ENCODE measurements at places on chromosomes 6 and 20.
A peak's percentile ranks its signal among the peaks of the same experiment; 100 is the strongest.

DNA sequence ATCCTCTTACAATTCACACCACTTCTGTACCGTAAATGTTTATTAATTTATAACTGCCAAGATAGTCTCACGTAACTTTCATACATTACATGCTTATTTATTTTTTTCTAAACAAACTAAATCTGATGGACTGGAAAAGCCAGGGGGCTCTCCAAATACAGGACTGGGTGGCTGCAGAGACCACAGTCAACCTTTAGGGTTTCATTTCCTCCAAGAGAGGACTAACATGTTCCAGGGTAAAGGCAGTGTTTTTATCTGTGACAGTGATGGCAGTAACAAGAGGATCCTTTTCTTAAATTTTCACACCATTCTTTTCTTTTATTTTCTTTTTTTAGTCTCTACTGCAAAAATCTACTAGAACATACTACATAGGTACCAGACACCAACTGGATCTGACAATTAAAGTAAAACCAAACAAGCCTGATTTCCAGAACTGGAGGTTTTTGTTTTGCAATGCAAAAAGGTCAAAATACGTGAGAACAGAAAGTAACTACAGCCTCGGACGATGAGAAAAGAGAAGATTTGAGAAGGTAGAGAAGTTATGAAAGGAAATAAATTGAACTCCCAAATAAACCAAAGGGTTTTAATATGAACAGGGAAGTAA lies 1.2 kb downstream of the LMBRD1 start:
- no peak for DNase-seq

DNA sequence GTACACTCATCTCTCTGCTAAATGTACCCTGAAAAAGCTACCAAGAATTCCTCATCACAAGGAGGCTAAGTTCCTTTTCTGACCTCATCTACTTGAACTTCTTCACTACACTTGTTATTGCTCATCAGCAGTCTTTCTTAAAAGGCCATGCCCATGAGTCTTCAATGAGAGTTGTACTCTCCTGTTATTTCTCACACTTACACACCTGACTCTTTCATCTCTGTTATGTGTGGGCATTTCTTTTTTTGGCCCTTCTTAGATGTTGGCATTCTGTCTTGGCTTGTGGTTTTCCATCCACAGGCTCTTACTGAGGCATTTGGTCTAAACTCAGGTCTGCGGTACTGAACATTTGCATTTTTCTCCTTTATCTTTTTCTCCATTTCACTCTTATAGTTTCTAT lies 10.7 kb upstream of the SLC17A1 start:
- no peak for DNase-seq

DNA sequence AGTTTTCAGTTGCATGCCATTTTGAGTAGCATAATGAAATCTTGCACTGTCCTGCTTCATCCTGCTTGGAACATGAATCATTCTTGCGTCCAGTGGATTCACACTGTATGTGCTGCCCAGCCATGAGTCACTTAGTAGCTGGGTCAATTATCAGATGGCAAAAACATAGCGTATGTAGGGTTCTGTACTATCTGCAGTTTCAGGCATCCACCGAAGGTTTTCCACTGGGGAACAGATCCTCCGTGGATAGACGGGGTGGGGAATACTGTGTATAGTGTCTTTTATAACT lies 61.4 kb downstream of the IL22RA2 start:
- DNase-seq, result no peak

GRCh38 chr6:148451690-148452089 lies 109.1 kb downstream of the SASH1 start:
- peak; percentile 32 for DNase-seq

- DNase-seq, result no peak
Measured at GRCh38 chr6:438634-439170, 47.1 kb downstream of the IRF4 start.

DNA sequence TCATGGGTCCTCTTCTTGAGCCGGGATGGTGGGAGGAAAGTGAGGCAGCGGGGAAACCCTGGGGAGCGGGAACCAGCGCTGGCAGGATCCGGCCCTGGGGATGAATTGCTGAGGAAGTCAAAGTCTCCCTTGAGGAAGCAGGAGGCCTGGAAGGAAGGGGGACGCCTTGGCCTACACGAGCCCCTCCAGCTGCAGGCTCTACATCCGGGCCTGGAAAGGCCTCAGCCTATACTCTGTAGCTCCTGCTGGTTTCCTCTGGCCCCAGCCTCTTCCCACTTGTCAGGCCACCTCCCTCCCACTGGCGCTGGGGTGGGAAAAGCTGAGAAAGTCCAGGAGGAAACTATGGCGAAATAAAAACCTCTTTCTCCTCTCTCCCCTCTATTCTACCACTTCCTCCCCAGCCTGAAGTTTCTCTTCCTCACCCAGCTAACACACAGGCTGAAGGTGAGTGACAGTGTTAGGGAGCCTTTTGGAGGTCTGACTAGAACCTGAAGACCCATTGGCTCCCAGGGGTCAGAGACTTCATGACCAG lies 14.9 kb downstream of the TREML2 start:
- DNase-seq, result no peak

- no peak for DNase-seq
Measured at GRCh38 chr20:2473516-2473915, 2.9 kb upstream of the SNRPB start.

DNA sequence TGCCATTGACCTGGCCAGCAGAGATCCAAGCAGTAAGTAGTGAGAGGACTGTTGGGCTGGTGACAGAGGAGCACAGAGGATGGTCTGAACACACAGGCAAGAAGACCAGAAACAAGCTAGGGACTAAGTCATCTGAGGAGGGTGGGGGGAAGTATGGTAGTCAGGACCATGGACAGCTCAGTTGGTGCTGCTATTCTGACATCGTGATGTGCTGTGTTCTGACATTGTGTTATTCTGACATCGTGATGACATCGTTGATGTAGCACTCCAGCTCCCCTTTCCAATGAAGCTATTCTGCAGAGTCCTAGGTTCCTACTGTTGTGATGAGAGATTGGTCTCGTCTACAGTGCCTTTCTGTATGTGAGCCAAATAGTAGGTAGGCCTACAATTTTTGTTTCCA lies 28.7 kb downstream of the CFAP206 start:
- peak; percentile 31 for DNase-seq

DNA sequence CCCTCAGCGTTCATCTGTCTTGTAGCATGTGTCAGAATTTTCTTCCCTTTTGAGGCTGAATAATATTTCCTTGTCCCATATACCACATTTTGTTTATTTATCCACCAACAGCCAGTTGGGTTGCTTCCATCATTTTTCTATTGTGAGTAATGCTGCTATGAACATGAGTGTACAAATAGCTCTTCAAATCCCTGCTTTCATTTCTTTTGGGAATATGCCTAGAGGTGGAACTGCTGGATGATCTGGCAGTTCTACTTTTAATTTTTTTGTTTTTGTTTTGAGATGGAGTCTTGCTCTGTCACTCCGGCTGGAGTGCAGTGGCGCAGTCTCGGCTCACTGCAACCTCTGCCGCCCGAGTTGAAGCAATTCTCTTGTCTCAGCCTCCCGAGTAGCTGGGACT lies 64.7 kb downstream of the SASH1 start:
- DNase-seq, result no peak

GRCh38 chr6:14397518-14397901 lies 279.9 kb downstream of the CD83 start:
- DNase-seq, result no peak

- DNase-seq, result no peak
Measured at GRCh38 chr20:56827763-56828162, 198.7 kb downstream of the TFAP2C start.

DNA sequence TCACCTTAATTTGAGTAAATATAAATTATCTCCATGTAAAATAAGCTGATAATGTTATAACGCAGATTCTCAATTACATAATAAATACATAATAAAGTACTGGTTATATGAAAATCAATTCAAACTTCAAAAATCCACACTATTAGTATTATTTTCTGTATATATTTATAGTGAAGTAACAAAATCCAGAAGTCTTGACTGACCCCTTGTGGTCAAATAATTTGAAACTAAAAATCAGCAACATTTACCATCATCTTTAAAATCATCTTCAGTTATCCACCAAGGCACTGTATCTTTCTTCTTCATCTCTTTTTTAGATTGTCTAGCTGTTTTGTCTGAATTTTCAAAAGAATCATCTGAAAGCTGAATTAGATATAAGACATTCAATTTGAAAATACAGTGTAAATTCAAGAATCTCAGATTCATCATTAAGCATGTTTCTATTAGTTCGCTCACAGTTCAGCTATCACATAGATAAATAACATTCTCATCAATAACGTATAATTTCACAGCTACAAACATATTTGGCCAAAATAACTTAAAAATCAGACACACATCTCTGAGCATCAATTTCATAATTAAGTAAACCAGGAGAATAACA lies 6.5 kb downstream of the CEP162 start:
- no peak for DNase-seq

DNA sequence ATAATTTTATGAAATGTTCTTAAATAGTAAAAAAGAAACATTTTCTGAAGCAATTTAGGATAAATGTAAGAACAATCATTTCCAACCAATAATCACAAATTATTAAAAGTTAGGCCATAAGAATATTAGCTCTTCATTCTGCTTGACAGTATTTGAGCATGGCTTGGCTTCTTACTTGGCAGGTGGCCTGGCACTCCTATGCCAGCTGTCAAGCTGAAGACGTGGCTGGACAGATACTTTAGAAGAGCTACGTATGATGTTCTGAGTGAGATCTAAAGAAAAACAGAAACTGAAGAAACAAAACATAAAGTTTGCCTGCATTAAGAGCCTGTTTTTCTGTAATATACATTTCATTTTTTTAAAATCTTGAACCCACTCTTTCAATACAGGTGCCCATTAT lies 438.9 kb downstream of the GRIK2 start:
- no peak for DNase-seq

DNA sequence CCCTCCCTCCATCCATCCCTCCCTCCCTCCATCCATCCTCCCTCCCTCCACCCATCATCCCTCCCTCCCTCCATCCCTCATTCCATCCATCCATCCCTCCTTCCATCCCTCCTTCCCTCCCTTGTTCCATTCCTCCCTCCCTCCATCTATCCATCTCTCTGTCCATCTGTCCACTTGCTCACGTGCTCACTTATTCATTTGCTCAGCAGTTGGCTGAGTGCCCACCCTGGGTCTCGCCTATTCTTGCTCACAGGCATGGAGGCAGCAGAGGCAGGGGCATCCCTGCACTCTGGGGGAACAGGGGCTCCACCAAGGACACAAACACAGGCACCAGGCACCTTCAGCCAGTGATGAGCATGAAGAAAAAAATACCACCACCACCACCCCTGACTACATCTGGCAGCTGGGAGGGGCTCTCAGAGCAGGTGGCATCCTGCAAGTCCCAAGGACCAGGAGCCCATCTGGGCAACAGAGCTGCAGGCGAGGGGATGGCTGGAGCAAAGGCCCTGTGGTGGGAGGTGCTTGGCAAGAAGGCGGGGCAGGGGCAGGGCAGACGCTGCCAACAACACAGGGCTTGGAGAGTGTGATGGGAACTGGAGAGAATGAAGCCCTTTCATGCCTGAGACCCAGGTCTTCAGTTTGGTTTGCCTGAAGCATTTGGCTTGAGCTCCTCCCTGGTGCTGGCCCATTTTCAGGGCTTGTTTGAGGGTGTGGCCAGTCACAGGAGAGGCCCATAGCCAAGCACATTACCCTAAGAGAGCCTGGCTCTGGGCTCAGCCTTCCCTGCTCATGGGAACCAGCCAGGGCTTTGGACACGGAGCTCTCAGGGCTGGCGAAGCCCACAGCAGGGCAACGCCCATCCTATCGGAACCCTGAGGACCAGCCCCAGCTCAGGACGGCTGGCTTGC lies 40.2 kb upstream of the MRGBP start:
- no peak for DNase-seq

DNA sequence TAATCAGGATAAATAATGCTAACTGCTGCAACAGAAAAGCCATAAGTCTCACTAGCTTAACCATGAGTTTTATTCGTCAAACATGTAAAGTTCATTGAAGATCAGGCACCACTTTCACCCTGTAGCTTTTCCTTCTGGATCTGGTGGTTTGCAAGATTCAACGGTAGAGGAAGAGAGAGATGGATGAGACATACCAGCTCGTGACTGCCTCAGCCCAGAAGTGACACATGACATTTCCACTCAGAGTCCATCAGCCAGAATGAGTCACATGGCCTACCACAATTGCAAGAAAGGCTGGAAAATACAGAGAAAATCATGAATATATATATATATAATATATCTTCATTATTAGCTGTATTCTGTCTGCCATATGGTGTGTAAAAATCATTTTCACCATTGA lies 29.0 kb downstream of the SPTLC3 start:
- no peak for DNase-seq

DNA sequence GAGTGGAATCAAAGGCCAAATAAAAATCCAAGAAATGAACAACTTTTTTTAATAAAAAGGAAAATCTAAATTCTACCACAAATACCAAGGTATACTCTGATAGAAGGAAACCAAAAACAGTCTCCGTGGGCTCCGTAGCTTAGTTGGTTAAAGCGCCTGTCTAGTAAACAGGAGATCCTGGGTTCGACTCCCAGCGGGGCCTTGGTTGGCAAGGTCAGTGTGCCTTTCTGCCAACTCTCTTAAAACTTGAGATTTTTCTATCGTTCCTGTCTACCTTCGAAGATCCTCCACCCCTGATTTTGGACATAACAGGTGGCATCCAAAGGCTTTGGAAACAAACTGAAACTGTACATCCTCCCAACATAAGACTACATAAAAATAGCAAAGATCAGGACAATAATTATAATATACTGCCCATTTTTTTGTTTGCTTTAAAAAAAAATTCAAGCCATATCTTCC lies 197.9 kb downstream of the TRIM27 start:
- DNase-seq, result no peak

DNA sequence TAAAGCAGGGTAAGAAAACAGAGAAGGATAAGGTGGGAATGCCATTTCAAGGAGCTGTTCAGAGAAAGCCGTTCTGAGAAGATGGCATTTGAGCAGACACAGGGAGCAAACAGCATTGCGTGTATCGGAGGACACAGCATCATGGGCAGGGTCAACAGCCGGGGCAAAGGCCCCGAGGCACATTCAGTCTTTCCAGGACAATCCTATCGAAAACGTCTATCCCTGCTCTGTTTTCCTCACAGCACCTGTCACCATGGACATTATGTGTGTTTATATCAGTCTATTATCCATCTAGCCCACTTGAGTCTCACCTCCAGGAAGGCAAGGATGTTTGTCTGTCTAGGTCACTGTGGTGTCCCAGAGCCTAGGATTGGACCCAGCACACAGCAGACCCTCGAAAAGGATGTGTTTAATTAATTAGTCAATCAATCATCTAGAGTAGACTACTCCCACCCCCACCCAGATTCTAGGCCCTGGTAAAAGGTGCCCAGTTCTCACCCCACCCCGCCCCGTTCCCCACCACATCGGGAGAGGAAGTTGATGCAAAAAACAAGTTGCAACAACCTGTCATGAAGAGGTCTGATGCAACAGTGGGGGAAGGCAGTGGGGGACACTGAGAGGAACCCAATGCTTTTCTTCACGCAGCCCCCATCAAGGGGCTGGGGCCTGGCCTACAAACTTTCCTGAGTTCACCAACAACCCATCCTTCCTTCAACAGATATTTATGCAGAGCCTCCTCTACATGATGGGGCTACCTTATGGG lies 66.6 kb downstream of the PREX1 start:
- peak; percentile 51 for DNase-seq
